Activated CD4-positive, alpha-beta T cell treated with anti-CD3 and anti-CD28 coated beads, Interleukin-2, amount 50 U/mL, for 48 hours (primary cell): ENCODE measurements at places on chromosomes 5 and 9.

DNA sequence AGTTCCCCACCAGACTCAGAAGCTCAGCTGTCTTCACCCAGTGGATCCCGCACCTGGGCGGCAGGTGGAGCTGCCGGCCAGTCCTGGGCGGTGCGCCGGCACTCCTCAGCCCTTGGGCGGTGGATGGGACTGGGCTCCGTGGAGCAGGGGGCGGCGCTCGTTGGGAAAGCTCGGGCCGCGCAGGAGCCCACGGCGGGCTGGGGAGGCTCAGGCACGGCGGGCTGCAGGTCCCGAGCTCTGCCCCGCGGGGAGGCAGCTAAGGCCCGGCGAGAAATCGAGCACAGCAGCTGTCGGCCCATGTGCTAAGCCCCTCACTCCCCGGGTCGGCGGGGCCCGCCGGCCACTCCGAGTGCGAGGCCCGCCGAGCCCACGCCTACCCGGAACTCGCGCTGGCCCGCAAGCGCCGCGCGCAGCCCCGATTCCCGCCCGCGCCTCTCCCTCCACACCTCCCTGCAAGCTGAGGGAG, 560.0 kb downstream of the BRINP1 start:
- DNase-seq: no peak

DNA sequence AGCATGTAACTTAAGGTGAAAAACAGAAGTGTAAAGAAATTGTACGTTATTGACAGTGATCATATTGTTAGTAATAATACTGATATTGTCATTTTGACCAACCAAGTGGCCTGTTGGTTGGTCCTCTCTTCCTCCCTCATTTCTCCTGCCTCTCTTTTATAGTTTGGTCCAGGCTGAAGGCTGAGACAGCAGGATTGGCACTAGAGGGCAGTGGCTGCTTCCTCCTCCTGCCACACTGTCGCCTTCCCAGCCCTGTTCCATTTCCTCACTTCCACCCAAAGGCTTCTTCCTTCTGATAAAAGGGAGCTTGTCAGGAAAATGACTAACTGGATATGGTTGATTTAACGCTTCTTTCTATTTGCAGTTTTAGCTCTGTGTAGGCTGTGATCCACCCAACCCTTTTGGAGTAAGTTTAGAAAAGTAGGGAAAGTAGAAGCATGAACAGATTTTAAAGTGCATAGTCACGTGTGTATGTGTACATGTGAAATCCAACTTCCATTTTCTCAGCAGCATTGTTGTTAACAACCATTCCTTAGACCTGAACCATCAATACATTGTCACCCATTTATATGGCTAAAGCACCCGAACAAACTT, 35.6 kb downstream of the PTCD2 start:
- no peak for DNase-seq

- DNase-seq: no peak
These were observed 262.2 kb upstream of the ARRDC3 start for GRCh38 chr5:91645347-91645746.

- DNase-seq: no peak
These were observed 61.7 kb downstream of the GLRA1 start for GRCh38 chr5:151862811-151863472.

GRCh38 chr5:33182986-33183385, 257.8 kb upstream of the TARS1 start:
- no peak for DNase-seq

DNA sequence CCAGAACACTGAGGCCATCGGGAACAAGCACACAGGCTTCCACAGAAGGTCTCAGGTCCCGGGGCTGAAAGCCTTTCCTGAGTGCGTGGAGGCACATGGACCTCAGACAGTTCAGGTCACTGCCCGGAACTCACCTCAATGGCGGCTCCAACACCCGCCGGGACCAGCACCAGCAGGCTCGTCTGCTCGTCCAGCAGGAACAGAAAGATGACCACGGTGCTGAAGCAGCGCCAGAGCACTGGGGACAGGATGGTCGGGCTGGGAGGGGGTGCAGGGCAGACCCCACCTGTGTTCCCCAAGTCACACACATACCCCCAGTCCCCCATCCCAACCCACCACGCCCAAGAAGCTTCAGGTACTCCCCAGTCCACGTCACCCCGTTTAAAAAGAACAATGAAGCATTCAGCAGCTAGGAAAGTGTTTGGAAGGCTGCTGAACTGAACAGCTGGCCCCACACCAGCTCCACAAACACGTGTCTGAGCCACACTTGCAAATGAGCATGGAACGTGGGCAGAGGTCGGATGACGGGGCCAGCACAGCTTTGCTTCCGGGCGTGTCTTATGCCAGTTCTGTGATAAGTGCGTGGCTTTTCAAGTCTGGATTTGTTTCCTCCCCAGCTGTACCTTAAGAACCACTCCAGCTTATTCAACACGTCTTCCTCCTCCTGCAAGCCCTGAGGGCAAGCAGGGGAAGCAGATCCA, 14.6 kb downstream of the CLPTM1L start:
- no peak for DNase-seq

- no peak for DNase-seq
These were observed 156.1 kb upstream of the GHR start for GRCh38 chr5:42267091-42267490.

DNA sequence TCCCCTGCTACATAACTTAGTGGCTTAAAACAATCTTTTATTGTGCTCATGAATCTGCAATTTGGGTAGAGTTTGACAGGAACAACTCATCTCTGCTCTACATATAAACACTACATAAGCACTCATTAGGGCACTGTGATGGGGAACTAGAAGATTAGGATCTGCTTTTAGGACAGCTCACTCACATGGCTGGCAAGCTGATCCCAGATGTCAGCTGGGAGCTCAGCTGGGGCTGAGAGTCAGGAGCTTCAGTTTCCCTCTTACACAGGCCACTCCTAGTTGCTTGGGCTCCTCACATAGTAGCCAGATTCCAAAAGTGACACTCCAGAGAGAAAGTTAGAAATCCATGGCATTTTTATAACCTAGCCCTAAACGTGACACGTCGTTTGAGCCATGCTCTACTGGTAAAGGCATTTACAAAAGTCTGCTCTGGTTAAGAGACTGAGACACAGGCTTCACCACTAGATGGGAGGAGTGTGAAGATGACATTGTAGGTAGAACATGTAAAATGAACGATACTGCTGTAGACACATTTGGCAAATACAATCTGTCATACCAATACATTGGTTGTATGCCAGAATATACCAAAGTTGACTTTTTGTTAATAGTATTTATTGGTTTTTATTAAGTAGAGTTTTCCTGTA, 23.6 kb downstream of the SCAI start:
- no peak for DNase-seq

- peak; percentile 15 for DNase-seq
These were observed 144.7 kb downstream of the TRPM6 start for GRCh38 chr9:74742792-74743730.

- DNase-seq: no peak
These were observed 1.6 kb upstream of the NKX2-5 start for GRCh38 chr5:173236531-173237142.

DNA sequence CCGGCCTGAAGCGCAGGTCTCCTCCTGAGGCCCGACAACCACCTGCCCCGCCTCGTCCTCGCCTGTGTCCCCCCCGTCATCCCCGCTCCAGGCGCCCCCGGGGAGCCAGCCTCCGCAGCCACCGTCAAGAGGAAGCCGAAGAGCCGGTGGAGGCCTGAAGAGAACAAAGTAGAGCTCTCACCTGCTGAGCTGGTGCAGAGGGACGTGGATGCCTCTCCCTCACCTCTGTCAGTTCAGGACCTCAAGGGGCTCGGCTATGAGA, 169.9 kb downstream of the HINT1 start:
- DNase-seq: no peak

DNA sequence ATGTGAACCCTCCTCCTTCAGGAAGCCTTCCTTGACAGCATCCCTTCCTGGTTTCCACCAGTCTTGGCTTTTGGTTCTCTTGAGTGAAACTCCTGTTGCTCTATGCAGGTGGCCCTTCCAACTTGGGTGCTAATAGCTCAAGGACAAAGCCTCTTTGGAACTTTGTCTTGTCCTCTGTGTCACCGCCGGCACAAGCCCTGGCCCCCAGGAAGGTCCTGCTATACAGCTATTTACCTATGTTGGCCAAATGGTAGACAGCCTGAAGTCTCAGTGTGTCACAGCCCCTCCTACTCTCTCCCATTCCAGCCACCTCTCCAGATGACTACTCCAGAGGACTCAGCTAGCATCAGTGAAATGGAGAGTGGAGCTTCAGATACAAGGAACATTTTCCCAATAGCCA, 94.7 kb upstream of the ZNF618 start:
- no peak for DNase-seq

- DNase-seq: no peak
These were observed 30.4 kb downstream of the KCNIP1 start for GRCh38 chr5:170534177-170534576.

- no peak for DNase-seq
These were observed 17.6 kb downstream of the TNFAIP8 start for GRCh38 chr5:119373449-119373858.

DNA sequence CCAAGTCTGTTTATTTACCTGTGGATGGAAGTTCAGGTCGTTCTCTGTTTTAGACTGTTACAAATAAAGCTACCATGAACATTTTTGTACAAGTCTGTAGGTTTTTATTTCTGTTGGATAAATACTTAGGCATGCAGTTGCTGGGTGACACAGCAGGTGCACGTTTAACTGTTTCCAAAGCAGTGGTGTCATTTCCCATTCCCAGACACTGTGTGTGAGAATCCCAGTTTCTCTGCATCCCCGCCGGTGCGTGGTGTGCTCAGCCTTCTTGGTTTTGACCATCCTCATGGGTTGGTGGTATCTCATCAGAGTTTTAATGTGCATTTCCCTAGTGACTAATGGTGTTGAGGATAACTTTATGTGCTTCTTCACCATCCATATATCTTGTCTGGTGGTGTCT, 27.2 kb downstream of the AHRR start:
- DNase-seq: no peak

GRCh38 chr5:85972539-85972938, 645.2 kb upstream of the COX7C start:
- DNase-seq: no peak

DNA sequence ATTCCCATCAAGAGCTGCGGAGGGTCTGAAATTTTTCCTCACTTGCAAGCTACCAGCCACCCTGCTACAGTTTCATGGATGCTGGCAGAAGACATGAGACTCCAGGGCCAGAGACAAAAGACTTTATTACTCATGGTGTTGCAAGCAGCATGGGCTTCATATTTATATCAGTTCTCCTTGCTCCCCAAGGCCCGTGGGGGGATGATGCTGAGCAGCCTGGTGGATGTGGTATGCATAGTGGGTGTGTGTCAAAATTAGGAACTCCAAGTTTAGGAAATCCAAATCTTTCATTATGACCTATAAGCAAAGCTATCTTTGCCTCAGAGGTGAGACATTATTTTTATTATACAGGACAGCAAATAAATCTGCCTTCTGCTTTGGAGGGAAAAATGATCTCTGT, 105.7 kb upstream of the ALDH1B1 start:
- no peak for DNase-seq

DNA sequence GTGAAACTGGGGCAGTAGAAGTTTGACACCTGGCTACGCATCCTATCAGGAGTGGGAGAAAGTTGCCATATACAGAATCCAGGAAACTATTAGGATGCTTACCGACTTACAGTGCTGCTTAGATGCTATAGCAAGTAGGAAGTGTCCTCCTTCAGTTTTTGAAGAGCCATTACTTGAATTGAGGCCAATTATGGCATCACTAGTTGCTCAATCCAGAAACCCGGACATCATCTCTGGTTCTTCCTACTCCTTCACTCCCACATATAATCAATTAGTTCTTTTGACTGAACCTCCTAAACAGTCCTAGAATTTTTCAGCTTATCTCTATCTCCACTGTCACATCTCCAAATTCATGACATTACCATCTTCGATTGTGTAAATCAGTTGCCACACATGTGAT, 41.8 kb upstream of the UGCG start:
- DNase-seq: no peak

DNA sequence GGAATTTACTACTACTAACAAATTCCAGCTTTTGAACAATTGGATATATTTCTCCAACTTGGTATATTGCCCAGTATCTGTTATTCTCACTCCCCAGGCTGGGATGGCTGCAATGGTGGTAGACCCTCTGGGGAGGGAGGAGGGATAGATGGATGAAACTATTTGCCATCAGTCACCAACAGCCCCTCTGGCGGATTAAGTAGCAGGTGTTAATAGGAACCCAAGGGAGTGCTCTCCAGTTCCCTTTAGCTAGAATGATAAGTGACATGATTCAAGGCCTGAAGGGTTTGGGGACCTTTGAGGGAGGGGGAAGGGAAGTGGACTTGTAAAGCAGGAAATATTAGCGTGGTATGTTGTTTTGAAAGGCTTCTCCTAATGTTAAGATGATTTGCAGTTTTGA, 824.0 kb upstream of the ARRDC3 start:
- no peak for DNase-seq
